HuH-7 (cell line): ENCODE measurements at places on chromosomes 2 and 18.

GRCh38 chr2:70901227-70902066 is 34.3 kb upstream of the ATP6V1B1 start:
- peak; percentile 56 for DNase-seq

GRCh38 chr2:81714817-81715216 is 1410.3 kb upstream of the LRRTM1 start:
- DNase-seq: no peak

GRCh38 chr2:18659915-18660314 is 70.5 kb upstream of the NT5C1B start:
- DNase-seq: no peak

DNA sequence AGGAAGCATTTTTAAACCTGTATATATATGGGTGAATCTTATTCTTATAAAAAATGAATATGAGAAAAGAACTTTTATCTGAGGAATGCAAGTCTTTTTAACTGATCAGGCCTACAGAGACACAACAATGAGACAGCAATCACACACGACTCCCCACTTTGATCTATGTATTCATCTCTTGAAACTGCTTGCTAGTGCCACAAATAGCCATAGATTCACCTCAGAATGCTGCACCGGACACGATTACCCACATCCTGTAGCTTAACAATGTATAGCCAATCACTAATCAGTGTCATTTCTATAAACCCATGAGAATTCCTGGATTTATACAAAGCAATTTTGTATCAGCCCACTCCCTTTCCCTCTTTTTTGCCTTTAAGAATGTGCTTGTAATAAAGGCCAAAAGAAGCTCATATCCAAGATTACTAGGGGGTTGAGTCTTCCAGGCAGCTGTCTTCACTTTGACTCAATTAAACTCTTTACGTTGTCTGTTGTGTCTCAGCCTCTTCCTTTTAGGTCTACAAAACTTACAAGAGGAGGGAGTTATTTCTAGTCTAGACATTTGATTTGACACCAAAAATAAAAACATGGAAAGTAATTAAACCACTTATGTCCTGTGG is 94.9 kb downstream of the MBD2 start:
- DNase-seq: no peak

GRCh38 chr2:218570850-218571249 is 2.2 kb downstream of the CNOT9 start:
- DNase-seq: no peak

DNA sequence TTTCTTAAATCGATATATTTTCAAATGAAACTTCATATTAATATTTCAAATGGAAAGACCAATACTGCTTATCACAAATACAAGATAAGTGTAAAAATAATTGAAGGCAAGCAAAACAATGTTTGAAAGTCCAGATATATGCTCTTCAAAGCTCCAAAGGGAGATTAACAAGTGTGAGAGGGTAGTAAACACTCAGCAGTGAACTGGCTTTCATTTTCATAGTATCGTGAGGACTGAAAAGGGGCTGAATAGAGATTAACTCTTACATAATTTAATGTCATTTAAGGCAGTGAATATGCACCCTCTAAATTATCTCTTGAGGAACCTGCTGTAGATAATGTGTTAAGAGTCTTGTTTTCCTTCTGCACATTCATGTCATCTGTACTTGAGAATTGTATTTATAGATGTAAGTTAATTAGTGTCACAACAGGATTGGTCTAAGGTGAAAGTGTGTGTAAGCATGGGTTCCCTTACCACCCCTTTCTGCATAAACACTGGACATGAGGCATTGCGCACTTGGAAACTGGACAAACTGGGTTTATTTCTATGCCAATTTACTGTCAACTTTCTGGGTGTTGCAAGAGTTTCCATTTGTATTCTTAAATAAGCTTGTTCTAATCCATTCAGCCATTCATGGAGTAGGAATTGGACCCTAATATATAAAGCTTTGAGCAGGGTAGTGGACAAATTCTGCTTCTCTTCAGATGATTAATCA is 76.7 kb upstream of the SESTD1 start:
- no peak for DNase-seq

DNA sequence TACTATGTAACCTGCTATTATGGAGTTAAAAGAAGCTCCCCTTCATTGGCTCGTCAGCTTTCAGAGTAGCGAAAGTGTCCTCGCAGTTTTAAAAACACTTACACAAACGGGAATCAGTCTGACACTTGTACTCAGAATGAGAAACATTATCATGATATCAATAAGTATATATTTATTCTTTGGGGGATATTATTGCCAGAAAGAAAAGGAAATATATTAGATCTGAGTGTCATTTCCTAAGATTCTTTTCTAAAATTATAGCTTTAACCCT is 584.5 kb downstream of the ZEB2 start:
- no peak for DNase-seq
